ENCODE measurements at places on chromosomes 3 and 15.

- DNase-seq, result no peak
These were observed 29.0 kb upstream of the FURIN start for GRCh38 chr15:90839187-90840071.

DNA sequence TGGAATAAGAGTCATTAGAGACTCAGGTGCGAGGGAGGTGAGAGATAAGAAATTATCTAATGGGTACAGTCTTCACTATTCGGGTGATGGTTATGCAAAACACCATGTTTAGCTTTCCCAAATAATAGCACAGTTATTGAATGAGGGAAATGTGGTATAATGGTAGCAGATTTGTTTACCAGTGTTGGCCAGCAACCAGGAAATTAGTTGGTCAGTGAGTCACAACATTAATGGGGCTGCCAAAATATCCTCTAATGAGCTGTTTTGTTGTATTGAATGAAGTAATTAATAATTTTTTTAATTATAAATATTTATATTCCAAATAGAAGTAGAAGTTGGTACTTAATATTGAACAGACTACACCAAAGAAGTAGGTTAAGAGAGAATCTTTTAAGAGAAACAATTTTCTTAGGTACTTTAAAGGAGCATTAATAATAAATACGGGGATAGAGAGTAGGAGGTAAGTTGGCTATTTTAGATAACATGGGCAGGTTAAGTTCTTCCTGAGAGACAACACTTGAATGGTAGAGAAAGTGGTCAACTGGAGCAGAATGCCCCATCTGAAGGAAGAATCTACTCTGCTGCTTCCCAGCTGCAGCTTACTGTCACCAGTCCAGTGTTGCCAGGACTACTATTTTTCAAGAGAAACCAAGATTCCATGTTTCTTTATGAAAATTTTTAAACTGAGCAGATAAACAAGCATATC, 218.8 kb downstream of the UBE2E2 start:
- no peak for DNase-seq

- no peak for DNase-seq
These were observed 321.5 kb downstream of the OTOL1 start for GRCh38 chr3:161818106-161818505.

GRCh38 chr3:112627419-112627818, 13.5 kb downstream of the CCDC80 start:
- no peak for DNase-seq

- DNase-seq, result no peak
These were observed 27.5 kb downstream of the NR1I2 start for GRCh38 chr3:119809249-119810017.

- DNase-seq, result no peak
These were observed 112.3 kb downstream of the ADAMTS17 start for GRCh38 chr15:100229181-100230163.

GRCh38 chr3:41178576-41178975, 20.7 kb upstream of the CTNNB1 start:
- DNase-seq, result no peak

GRCh38 chr15:96505014-96505413, 174.5 kb downstream of the NR2F2 start:
- DNase-seq, result no peak

DNA sequence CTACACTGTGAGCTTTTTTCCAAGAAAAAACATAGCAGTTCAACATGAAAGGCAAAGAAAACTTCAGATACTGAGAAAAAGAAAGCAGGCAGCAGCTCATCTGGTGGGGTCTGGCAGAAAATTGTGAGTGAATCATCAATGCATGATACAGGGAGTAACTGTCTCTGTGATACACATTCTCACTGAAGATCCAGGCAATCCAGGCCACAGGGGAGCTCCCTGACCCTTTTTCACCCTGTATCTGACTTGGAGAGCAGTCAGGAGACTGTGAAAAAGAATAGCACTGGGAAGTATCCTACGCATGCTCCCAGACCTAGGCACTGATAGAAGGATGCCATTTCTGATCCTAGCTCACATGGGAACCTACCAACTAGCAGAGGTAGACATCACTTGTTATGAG, 269.8 kb downstream of the MBNL1 start:
- no peak for DNase-seq

DNA sequence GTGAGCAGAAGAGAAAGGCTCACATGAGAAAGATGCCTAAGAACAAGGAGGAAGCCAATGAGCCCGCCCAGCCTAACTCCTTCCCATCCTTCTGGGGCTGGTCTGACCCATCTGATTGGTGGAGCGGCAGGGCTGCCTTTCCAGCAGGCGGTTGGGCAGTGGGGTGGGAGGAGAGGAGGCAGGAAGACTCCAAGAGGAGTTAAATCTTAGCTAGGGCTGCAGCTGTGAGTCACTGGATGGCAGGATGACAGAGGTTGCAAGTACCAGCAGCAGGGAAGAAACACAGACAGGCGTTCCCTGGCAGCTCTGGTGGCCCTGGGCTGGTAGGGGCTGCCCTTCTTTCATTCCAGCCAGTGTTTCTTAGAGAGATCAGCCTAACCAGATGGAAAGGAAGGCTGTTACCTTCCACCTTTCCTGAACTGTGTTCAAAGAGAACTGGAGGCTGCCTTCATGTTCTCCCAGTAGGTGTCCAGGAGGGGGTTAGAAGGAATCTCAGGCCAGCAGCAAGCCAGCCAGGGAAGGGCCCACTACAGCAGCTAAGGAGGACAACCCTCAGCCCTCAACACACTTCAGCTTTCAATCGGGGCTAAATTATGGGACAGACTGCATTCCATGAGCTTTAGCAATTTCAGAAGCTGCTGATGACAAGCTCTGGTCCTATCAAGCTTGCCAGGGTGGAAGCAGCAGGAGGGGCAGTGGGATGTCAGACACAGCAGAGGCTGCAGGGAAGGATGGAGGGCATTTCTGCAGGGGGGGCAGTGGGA, 50.3 kb downstream of the CHSY1 start:
- no peak for DNase-seq

DNA sequence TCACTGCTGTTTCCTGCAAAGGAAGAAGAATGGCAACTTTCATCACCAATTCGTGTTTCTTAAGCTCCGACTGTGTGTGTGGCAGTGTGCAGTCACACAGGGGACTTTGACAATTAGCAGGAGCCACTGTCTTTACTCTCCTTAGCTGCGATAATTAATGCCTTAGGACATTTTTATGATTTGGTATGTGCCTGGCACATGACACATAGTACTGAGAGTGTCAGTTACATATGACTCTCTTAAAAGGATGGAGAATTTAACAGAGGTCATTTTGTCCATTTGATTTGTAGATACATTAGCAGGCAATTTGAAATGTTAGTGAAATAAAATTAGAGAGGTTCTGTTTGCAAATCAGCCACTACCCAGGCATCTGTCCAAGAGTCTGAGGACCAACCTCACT, 128.9 kb upstream of the VEPH1 start:
- DNase-seq, result no peak

DNA sequence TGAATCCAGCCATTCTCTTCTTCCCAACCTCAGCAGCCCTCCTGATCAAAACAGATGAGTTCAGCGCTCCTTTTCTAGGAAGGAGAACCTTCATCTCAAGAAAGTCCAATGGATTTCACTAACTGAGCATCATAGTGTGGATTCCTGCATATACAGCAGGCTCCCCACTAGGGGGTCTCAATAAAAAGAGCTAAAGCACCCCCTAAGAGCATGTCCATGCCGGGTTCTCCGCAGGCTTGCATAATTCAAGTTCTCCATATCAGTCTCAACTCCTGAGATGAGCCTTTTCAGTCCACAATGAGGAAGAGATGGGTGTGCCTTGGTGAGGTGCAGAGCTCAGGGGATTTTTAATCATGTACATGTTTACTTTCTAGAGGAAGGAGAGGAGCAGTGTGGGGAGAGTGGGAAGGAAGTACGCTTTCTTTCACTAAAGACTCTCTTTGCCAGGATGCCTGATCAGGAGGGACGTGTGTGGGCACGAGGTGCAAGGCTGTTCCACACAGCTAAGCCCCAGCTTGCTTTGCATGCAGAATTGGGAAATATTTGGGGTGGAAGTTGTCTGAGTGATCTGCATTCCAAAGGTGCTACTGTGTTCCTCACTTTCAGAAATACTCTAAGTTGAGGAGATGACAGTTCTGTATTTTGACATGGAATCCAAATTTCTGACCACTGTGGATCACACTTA, 563.5 kb downstream of the OCA2 start:
- DNase-seq, result no peak

- no peak for DNase-seq
These were observed 20.7 kb downstream of the CYFIP1 start for GRCh38 chr15:22959321-22960101.

DNA sequence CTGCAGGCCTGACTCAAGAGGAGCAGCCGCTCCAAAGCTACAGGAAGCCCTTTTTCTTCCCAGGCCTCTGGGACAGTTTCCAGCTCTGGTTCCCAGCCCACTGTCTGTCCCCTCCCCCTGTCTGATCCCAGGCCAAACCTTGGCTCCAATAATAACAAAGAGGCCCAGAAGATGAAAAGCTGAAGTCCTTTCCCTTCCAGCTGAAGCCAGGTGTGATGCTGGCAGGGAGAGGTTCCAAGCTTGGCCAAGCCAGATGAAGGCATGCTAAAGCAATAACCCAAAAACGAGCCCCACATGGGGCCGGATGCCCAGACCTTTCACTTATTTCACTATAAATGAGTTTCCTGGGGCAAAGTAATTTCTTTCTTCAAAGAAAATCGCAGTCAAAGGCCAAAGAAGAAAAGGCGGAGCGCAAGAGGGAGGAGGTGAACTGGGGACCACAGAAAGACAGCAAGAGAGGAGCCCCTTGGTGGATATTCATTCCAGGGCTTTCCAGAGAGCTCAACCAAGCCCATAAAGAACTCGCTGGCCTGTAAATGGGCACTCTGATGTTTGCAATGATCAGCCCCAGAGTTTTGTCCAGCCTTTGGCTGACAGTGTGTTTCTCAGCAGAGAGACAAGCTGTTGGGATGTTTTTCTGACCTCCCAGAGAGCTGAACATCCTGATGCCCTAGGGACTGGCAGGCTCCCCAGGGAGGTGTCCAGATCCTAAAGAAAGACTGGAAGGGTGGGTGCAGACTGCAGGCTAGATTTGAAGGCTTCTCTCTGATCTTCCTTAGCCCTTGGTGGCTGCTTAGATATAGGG, 157.6 kb downstream of the UACA start:
- DNase-seq, result no peak

DNA sequence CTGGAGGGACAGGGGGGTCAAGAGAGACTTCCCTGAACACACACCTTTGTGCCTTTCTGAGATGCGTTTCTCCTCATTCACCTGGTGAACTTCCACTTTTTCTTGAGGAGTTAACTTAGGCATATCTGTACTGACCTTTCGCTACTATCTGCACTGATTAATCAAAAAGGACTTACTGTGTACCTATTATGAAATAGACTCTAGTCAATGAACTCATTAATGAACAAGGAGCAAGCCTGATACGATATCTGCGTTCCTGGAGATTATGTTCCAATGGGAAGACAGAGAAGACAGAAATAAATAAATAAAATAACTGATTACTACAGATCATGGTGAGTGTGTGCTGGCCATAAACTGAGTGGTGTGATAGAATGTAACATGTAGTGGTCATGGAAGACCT, 157.2 kb upstream of the TBL1XR1 start:
- DNase-seq, result no peak

GRCh38 chr15:29449136-29449535, 179.5 kb upstream of the NSMCE3 start:
- no peak for DNase-seq

DNA sequence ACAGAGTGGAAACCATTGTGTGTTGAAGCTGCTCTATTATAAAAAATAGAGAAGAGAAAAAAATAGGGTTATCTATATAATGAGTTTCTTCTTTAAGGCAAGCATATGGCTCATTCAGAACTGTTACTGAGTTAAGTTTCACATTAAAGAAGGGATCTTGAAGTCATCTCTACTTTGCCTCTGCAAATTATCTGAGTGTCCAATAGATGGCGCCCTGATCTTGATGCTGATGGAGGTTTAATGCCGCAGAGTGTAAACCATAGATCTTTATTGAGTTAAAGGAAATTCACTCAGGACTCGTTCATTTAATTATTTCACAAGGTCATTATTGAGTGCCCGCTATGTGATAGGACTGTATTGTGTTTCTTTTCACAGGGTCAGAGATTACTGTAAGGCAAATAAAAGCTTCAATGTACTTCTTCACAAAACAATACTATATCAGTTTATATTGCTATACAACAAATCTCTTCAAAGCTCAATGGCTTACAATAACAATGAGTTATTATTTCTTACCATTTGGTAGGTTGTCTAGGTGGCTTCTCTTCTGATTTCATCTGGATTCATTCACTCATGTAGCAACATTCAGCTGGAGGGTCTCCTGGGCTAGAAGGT, 171.4 kb downstream of the NSUN3 start:
- DNase-seq, result no peak

GRCh38 chr3:139935016-139935865, at the start of gene CLSTN2:
TSS of gene CLSTN2 (plus strand) at chr3:139935185.
- no peak for DNase-seq

DNA sequence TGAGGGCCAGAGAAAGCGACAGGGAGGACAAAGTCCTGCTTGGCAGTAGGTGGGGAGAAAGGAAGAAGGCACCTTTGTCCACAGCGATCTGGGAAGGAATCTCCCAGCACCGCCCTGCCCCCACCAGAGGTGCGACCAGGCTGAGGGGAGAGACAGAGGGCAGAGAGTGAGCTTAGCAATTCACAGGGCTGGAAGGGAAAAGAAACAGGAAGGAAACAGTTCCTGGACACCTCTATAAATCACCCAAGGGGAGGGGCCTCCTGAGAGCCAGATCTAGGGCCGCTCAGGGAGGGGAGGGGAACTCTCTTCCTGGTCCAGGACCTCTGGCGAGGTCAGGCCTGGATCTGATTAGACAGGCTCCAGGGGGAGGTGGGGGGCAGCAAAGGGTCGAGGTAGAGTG, 35.4 kb downstream of the RNU5B-1 start:
- DNase-seq, result no peak

All from CD4-positive, alpha-beta T cell treated with Interleukin-6 at 100 ng/mL for 8 hours (primary cell).